ENCODE measurements at places on chromosomes 4 and X. TPM values are rescaled to one million over a fixed set of nuclear protein-coding genes. Genes with fewer than 3 reads are reported as not detected.

Gene BBS12
- 3.1 TPM for total RNA-seq

Gene DCAF16
- total RNA-seq, result 21.7 TPM

Gene GPM6B
- total RNA-seq, result 0.21 TPM

Gene MAGEA1
- total RNA-seq, result not detected

Gene EXOC1L
- not detected for total RNA-seq

Gene EMD
- total RNA-seq, result 17.3 TPM

Gene PABPC1L2B
- total RNA-seq, result not detected

Gene KCNIP4
- 0.48 TPM for total RNA-seq

Gene ARFIP1
- 47.1 TPM for total RNA-seq

Gene TMPRSS11B
- total RNA-seq, result 0.21 TPM

Gene XAGE2
- not detected for total RNA-seq
